ENCODE measurements at places on chromosomes 1 and 21.

- no peak for DNase-seq
Observed at GRCh38 chr1:39936724-39937491, 18.0 kb upstream of the MFSD2A start.

- no peak for DNase-seq
Observed at GRCh38 chr1:39896909-39897685, 4.6 kb downstream of the MYCL start.

GRCh38 chr1:34885405-34886247 is 26.1 kb upstream of the SMIM12 start:
- DNase-seq: no peak

DNA sequence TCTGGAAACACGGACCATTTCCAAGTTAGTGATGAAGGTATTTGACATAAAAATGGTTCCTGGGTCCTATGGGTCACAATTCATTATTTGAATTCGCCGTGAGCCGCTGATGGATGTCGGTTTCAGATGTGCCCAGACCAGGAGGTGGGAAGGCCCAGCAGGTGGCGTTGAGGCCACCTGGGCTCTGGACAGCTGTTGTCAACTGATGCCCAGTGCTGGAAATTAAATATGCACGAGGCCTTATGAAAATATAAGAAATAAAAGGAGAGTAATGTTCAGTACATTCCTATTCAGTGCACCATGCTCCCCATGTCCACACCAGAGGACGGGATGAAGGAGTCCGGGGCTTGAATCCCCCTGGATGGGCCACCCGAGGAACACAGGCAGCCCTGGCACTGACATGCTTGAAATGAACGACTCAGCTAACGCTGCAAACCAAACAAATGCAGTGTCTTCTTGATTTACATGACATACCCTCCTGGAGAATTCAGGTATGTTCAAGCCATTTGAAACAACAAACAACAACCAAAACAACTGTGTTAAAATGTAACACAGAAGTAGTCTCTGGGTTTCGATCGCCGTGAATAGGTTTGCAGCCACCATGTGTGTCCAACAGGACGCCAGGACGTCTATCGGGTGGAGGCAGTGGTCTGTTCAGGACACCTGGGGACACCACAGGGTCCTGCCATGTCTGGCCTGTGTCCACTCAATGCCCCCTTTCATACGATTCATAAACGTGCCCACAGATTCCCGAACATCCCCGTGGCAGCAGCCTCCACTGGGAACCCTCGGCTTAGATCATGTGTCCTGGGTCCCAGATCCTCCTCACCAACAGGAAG is 6.1 kb downstream of the TFF3 start:
- DNase-seq: no peak

GRCh38 chr1:22578732-22579361 is 15.6 kb downstream of the EPHA8 start:
- DNase-seq: no peak

- peak; percentile 7 for DNase-seq
Observed at GRCh38 chr1:108512239-108513043, 47.5 kb upstream of the EEIG2 start.

- peak; percentile 37 for DNase-seq
Observed at GRCh38 chr1:214280386-214281020, 456 bp upstream of the SMYD2 start.

DNA sequence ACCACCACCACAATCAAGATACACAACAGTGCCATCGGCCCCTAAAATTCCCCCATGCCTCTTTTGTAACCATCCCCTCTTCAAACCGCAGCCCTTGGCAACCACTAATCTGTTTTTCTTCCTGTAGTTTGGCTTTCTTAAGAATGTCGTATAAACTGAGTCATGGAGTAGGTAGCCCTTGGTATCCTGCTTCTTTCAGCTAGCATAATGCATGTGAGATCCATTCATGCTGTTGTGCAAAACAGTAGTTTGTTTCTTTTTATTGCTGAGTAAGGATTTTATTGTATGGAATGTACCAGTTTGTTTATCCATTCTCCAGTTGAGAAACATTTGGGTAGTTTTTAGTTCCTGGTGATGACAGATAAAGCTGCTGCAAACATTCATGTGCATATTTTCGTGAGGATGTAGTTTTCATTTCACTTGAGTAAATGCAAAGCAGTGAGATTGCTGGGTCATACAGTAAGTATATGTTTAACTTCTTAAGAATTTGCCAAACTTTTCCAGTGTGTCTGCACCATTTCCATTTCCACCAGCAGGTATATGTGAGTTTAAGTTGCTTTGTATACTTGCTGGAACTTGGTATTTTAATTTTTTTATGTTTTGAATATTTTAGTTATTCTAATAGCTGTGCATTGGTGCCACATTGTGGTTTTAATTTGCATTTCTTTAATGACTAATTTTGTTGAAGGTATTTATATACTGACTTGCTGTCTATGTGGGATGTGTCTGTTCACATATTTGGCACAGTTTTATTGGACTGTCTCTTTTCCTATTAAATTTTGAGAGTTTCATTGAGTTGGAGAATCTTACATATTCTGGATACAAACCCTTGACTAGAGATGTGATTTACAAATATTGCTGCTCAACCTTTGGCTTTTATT is 148.4 kb upstream of the MAP1LC3C start:
- DNase-seq: no peak

- no peak for DNase-seq
Observed at GRCh38 chr1:156121457-156121856, 6.9 kb downstream of the LMNA start.

- no peak for DNase-seq
Observed at GRCh38 chr1:41696381-41696780, 211.9 kb upstream of the EDN2 start.

DNA sequence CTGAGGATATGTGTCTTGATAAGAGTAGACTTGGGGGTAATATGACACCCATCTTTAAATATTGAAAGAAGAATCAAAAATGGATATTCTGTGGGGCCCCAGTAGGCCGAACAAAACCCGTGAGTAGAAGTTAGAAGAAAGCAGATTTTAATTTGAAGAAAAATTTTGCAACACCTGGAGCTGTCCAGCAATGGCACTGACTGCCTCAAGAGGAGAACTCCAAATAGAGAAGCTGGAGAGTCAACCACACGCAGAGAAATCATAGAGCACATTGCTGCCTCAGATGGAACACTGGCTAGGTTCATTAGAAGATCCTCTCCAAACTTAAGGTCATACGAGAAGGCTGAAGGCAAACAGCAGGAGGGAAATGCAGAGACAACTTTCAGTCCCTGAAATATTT is 6.8 kb downstream of the NHLH1 start:
- no peak for DNase-seq

- DNase-seq: peak; percentile 67
Observed at GRCh38 chr1:42176902-42177519, 12.5 kb upstream of the GUCA2A start.

DNA sequence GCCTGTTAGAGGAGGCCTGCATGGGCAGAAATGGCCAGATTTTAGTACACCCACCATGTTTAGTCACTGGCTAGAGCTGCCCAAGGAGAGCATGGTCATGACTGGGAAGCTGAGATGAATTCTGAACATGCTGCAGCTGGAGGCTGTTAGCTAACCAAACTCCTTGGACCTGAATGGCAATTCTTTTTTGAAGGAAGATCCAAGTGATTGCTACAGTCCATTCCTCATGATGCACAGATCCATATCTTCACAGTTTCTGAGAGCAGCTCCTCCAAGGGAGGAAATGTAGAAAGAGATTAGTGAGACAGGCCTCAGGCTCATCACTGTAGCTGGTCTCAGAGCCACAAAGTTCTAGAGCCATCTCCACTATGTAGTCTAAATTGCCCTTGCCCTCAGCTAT is 11.1 kb downstream of the ZFYVE9 start:
- no peak for DNase-seq

GRCh38 chr1:115280064-115280463 is 58.0 kb downstream of the NGF start:
- no peak for DNase-seq

Measured in NCI-H526 (cell line).